Hair follicular keratinocyte (primary cell): ENCODE measurements at places on chromosomes 3 and 15. TPM values are rescaled to one million over a fixed set of nuclear protein-coding genes. Genes with fewer than 3 reads are reported as not detected.

The VIPR1 gene
- 1.5 and 3.7 TPM in 2 replicates for total RNA-seq

The FAM3D gene
- total RNA-seq = not detected in 2 replicates

The PYGO1 gene
- total RNA-seq = 0.55 and 0.91 TPM in 2 replicates

The CIP2A gene
- 9.2 and 21.3 TPM in 2 replicates for total RNA-seq

The CFAP100 gene
- total RNA-seq = not detected in 2 replicates

The SMCO1 gene
- 0.23 TPM in 1 of 2 replicates, not detected in the other for total RNA-seq

The LPCAT4 gene
- total RNA-seq = 16.6 and 32.5 TPM in 2 replicates

The GP5 gene
- not detected in 2 replicates for total RNA-seq

The GOLGA8S gene
- total RNA-seq = not detected in 2 replicates

The LMLN gene
- 1.9 and 4.1 TPM in 2 replicates for total RNA-seq

The LRRC2 gene
- under 0.01 and 0.08 TPM in 2 replicates for total RNA-seq

The ZCWPW2 gene
- total RNA-seq = 0.23 and 0.42 TPM in 2 replicates

The LRRC34 gene
- 2.3 and 10.3 TPM in 2 replicates for total RNA-seq

The FGF7 gene
- total RNA-seq = not detected in 2 replicates

The ATP2B2 gene
- total RNA-seq = not detected in 2 replicates

The SERPINI1 gene
- total RNA-seq = 2.2 and 2.5 TPM in 2 replicates

The WDR72 gene
- total RNA-seq = 0.19 TPM in 1 of 2 replicates, not detected in the other

The NSUN3 gene
- total RNA-seq = 4.3 and 4.9 TPM in 2 replicates

The GPR27 gene
- total RNA-seq = 0.08 and 0.11 TPM in 2 replicates

The RBM15B gene
- total RNA-seq = 26.6 and 28.3 TPM in 2 replicates

The ADIPOQ gene
- not detected in 2 replicates for total RNA-seq

The ALDH1A3 gene
- 1,053 and 2,778 TPM in 2 replicates for total RNA-seq

The HGD gene
- total RNA-seq = not detected in 2 replicates

The TNFAIP8L3 gene
- 1.1 and 1.3 TPM in 2 replicates for total RNA-seq

The CCDC54 gene
- total RNA-seq = not detected in 2 replicates
